ENCODE measurements at places on chromosomes 5 and 9.

DNA sequence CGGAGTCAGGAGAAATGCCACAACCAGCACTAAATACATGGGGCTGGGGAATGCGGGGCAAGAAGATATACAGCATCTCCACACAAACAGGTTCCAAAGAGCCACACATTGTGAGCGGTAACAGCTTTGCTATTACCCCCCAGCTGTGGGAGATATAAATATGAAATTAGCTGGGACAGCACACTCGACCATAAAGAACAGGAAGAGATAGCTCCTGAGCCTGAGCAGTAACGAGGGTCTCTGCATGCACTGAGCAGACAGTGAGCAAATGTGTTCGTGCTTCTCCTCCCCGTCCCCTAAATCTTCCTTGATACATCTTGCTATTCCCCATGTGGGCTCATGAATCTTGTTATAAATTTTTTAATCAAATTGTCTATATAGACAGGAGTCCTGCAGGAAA, 53.1 kb downstream of the ADAMTS2 start:
- no peak for DNase-seq

GRCh38 chr9:28215536-28216299, 642.4 kb upstream of the C9orf72 start:
- DNase-seq, result no peak

- DNase-seq, result no peak
These were observed 445.4 kb upstream of the RGMB start for GRCh38 chr5:98328015-98328414.

GRCh38 chr5:109946610-109947009, 256.9 kb downstream of the MAN2A1 start:
- no peak for DNase-seq
